ENCODE measurements at places on chromosomes 4 and X.

GRCh38 chr4:67861513-67861912 is 22.3 kb downstream of the TMPRSS11D start:
- DNase-seq, result no peak

DNA sequence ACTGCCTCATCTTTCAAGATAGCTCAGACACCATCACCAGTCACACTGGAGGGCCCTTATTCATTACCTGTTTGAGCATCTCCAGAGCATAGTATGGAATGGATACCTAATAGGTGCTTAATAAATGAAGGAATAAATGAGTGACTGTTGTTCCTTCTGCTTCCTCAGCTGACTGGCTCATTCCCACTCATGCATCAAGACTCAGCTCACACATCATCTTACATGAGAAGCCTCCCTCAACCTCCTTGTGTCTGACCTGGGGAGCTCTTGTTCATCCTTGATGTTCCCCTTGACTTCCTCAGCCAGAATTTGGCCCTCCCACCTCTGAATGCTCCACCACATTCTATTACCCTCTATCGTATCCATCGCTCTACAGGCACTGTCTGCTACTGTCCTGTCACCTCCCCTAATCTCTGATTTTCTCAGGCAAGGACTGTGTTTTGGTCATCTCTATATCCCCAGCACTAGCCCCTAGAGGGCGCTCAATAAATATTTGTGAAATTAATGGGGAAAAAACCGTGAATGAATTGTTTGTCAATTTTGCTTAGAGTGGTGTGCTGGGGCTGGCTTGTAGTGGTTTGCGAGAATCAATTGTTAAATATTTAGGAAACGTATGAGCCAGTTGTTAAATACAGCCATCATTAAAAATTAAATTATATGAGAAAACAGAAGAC is 88.3 kb downstream of the NHSL2 start:
- no peak for DNase-seq

DNA sequence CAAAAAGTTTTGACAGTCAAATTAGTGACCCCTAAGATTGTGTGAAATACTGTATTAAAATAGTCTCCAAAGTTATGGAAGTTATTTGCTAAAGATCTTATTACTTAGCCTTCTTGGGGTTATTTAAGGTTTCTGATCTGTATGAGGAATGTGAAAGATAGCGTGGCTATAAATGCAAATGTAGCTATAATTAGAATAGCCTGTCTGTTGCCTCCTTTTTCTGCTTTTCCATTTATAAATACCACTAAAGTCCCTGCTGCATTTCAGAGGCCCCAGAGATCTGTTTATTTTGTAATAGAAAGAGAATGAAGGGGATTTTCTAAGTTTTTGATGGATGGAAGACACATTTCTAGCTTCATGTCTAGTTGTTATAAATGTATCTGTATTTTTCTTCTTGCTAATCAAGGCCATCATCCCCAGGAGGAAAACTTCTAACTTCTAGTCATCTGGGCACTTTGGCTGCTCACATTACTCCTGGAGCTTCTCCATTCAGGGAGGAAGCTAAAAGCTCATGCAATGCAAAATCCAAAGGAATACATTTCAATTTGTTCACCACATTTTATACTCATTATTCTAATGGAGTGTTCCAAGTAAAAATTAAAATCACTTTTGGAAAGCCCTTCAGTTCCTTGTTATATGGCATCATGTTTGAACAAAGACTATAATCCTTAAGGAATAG is 73.9 kb downstream of the INTS12 start:
- no peak for DNase-seq

DNA sequence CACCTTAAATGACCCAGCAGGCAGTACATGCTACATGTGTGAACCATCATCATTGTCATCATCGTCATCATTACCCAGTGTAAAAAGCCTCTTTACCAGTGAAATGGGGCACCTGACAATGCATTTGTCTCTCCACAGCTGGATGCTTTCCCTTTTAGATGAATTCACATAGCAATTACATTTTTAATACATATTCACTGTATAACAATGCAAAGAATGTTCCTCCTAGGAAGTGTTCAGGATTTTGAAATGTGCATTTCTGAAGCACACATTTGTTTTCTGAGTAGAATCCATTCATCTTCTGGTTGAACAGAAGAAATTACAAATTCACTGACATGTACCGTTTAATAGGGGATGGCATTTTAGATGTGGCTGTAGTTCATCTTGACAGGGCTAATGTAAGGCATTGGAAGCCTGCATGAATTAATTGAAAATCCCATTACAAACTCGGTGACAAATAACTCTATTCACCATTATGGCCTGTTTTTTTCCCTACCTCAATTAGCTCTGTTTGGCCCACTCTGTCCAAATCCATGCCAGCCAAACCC is 111.1 kb downstream of the SH3RF1 start:
- no peak for DNase-seq

GRCh38 chrX:31063114-31063513 is 8.7 kb downstream of the FTHL17 start:
- DNase-seq, result no peak

DNA sequence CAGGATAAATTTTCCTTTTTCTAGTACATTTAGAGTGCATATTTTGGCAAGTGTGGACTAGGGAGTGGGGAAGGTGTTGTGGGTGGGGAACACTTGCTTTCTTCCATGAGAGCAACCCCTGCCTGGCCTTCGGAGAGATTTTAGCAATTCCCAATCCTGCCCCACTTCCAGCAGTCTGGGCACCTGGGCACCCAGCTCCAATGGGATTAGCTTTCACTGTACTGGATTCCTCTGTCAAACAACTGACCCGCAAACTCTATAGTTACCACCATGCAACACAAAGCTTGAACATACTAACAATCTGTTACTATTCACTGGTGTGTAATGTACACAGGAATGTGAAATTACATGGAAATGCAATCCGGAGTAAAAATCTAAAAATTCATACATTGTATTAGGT is 50.3 kb downstream of the SH3RF1 start:
- DNase-seq, result no peak

- no peak for DNase-seq
Observed at GRCh38 chrX:28108186-28108945, 127.1 kb upstream of the DCAF8L1 start.

- no peak for DNase-seq
Observed at GRCh38 chr4:172822331-172822730, 346.3 kb upstream of the GALNT7 start.

GRCh38 chr4:73751166-73751565 is 10.8 kb downstream of the CXCL8 start:
- DNase-seq, result no peak

DNA sequence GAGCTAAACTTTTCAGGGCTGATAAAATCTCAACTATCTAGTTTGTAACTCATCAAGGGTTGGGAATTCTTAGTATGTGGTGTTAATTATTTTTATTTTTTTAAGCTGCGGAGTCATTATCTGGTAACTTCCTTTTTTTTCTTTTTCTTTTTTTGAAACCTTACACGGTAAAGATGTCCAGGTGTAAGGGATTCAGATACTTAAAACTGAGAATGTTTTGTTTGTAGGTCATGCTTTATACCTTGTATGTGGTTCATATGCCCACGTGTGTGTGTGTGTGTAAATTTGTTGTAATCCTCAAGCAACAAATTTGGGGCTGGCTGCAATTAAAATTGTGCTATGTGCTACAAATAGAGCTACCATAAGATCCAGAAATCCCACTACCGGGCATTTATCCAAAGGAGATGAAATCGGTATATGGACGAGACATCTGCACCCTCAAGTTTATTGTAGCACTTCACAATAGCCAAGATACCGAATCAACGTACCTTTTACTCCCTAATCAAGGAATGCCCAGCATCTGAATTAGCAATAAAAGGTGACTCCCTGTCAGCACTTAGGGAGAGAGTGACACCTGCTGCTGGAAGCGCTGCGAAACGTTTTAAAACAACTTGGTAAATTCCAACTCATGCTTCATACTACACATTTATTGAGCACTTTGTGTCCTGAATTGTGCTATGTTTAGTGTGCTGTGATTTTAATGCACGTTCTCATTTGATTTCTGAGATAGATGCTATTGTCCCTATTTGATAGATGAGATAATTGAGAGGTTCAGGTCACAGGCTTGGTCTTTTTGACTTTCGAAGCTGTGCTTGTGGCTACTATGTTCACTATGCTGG is 16.1 kb downstream of the MSMO1 start:
- no peak for DNase-seq

GRCh38 chr4:77036206-77036605 is 39.6 kb downstream of the CCNI start:
- DNase-seq, result no peak

DNA sequence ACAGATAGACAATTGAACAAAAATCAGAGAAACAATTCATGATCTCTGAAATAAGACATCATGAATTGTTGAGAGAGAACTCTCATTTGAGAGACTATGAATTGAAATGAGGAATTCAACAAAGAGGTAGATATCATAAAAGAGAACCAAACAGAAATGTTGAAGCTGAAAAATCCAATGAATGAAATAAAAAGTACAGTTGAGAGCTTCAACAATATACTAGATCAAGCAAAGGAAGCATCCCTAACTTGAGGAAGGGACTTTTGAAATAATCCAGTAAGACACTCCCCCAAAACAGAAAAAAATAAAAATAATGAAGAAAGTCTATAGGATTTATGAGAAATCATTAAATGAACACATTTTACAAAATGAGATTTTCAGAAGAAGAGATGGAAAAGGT is 310.0 kb upstream of the PCDH10 start:
- no peak for DNase-seq

GRCh38 chr4:82905205-82905604 is 4.7 kb downstream of the THAP9 start:
- no peak for DNase-seq

DNA sequence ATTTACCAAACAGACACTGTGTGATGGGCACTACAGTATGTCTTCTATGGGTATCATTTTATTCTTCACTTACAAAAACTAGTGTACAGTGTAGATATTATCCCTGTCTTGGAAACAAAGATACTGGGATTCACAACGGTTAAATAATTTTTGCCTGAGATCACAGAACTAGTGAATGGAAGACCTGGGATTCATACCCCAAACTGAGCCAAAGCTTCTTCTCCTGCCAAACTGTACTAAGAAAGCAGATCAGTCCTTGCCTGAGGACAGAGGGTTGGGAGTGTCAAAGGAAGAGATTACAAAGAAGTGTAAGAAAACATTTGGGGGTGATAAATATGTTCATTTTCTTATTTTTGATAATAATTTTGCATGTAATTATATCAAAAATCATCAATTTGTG is 43.1 kb downstream of the PPA2 start:
- no peak for DNase-seq

DNA sequence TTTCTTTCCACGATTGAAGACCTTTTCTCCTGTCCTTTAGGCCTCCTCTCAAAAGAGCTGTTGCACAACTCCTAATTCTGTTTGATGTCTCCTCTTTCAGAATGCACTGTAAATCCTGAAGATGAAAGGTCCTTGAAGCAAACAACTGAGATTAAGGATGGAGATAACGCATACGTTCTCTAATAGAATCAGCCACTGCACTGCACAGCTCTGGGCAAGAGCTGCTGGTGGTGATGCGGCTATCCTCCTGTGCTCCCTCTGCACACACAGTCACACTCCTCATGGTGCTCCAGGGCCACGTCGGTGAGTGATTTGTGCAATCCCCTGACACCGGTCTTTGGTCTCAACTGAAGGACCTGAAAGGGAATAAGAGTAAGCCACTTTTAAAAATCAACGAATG is 208.7 kb downstream of the PDGFC start:
- DNase-seq, result no peak

DNA sequence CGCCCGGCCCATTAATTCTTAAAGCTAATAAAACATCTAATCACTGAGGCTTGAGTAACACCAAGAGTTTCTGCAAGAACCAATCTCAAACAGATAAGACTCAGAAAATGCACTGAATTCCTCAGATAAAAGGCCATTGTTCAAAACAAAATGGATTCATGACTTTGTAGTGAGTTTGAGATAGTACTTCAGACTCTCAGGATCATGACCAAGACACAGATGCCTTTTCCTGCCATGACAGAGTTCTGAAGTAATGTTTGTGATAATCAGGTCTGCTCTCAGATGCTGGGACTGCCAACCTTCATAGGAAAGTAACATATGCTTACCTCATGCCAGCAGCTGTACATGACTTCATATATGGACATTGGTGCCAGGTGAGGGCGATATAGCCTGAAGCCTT is 54.6 kb downstream of the NIPAL1 start:
- DNase-seq, result no peak
